ENCODE measurements at places on chromosomes 16 and 17. TPM values are rescaled to one million over a fixed set of nuclear protein-coding genes. Genes with fewer than 3 reads are reported as not detected.

SPNS3 gene
- not detected for total RNA-seq

ABCC11 gene
- total RNA-seq, result 0.32 TPM

KRT23 gene
- 0.16 TPM for total RNA-seq

PER1 gene
- total RNA-seq, result 3.0 TPM

NTN1 gene
- total RNA-seq, result 1.0 TPM

HAS3 gene
- total RNA-seq, result 0.69 TPM

CFAP97D1 gene
- not detected for total RNA-seq

SLC38A7 gene
- total RNA-seq, result 32.2 TPM

SAMD14 gene
- 1.6 TPM for total RNA-seq

GOSR1 gene
- 29.6 TPM for total RNA-seq

CCL17 gene
- total RNA-seq, result not detected

TEKT5 gene
- total RNA-seq, result 0.34 TPM

SOCS1 gene
- total RNA-seq, result 9.8 TPM

RPL19 gene
- 2,610 TPM for total RNA-seq

GPR179 gene
- not detected for total RNA-seq

KCNH4 gene
- not detected for total RNA-seq

APRT gene
- 40.3 TPM for total RNA-seq

KRT28 gene
- total RNA-seq, result not detected

SGCA gene
- total RNA-seq, result 0.47 TPM

RNF222 gene
- not detected for total RNA-seq

TLCD3B gene
- total RNA-seq, result not detected

KRT32 gene
- total RNA-seq, result not detected

LPO gene
- not detected for total RNA-seq

PRCD gene
- total RNA-seq, result 11.2 TPM

CDK3 gene
- 3.0 TPM for total RNA-seq

TIGD7 gene
- 4.4 TPM for total RNA-seq

CDC6 gene
- total RNA-seq, result 0.94 TPM

PABPN1L gene
- total RNA-seq, result not detected

SCARF1 gene
- total RNA-seq, result 0.86 TPM

ZNF469 gene
- total RNA-seq, result 3.3 TPM

ITGAX gene
- under 0.01 TPM for total RNA-seq

DPEP3 gene
- not detected for total RNA-seq

TBX2 gene
- total RNA-seq, result 31.3 TPM

ACSF2 gene
- total RNA-seq, result 47.8 TPM

RAB26 gene
- total RNA-seq, result 5.5 TPM

CASKIN1 gene
- total RNA-seq, result 0.16 TPM
